ENCODE measurements at places on chromosomes 2 and 18.

DNA sequence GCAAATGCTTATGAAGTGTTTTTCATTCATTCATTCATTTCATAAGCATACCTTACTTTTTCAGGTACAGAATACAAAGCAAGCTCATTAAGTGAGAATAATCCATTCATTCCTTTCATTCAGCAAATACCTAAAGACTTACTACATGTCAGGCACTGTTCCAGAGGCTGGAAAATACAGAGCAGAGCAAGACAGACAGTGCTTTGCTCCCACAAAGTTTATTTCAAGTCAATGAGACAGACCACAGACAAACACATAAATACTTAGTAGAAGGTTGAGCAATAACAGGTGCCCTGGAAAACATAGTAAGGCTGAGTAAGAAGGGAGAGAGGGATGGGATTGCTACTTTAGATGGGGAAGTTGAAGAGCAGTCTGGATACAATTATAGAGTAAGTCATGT, 309.8 kb downstream of the C1D start:
- no peak for DNase-seq

- no peak for DNase-seq
Measured at GRCh38 chr18:79849328-79850207, 51.8 kb downstream of the KCNG2 start.

GRCh38 chr18:51076503-51076902, 46.5 kb downstream of the SMAD4 start:
- DNase-seq: no peak

- DNase-seq: no peak
Measured at GRCh38 chr18:58231930-58232329, 187.9 kb downstream of the NEDD4L start.
